Tibial artery (tissue), 4 donors: ENCODE measurements at places on chromosomes 1 and 21.

- no peak for DNase-seq
These were observed 424.1 kb downstream of the CAMTA1 start for GRCh38 chr1:7209336-7209735.

DNA sequence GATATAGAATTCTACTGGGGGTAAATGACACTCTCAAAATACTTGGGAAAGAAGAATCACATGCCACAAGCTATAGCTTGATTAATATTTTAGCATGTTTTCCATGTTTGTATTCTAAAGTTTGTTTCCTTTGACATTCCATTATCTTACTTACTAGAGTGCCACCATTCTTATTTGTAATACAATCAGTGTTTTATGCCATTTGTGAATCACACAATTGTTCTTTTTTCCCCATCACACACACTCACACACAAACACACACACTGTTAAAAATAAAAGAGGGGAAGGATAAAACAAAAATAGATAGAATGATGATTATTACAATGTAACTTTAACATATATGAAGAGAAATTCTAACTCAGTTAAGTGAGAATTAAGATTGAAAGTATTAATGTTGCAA lies 16.0 kb upstream of the TEKT2 start:
- DNase-seq = no peak

DNA sequence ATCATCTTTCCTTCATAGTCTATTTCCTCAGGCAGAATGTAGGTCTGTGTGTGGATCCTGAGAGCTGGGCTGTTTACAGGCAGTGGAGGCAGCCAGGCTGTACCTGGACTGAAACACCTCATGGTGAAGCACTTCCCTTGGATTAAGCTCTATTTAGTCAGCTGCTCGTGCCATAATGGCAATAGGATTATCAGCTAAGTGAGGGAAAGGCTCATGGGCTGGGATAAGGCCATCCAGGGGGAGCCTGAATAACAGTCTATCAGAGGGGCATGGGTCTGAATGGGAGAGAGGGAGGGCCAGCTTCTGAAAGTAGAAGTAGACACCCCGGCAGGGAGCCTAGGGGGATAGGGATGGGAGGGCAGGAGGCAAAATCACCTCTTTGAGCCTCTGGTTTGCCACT lies 8.3 kb downstream of the RNASEL start:
- no peak for DNase-seq

DNA sequence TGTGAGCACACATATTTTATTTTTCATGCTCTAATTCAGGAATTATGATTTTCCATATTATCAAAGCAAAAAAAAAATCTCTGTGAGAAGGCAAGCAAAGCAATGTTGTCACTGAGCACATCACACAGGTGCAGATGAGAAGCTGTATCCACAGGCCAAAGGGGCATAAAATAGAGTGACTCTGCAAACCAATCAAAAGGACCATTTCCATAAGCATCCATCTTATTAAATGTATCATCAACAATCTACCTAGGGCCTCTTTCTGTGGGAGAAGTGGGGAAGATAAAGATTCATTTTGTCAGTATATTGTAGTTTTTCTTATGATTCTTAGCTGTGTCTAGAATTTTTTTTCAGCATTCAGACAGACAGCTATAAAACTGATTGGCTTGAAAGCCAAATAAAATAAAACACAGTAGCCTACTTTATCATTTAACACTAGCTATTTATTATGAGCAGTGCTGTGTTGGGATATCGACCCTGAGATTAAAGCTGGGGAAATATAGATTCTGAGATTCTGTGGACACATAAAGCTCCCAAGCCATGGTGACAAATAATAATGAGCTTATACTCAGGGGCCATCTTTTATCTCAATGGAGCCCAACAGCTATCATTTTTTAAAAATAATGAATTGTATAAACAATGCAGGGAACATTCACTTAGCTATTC lies 90.3 kb downstream of the LPAR3 start:
- DNase-seq = no peak

DNA sequence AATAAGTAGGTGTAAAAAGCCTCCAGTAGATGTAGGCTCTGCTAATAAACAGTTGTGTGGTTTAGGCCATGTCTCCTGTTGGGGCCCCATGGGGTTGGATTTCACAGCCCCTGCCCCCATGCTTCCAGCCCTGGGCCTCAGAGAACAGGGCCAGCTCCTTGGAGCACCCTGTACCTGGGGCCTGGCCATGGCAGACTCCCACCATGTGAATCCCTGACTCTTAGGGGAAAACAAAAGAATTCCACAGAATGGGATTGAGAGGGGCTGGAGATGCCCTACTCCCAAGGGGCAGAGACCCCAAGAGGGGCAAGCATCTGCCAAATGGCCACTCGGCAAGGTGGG lies 11.5 kb downstream of the LRP8 start:
- no peak for DNase-seq

DNA sequence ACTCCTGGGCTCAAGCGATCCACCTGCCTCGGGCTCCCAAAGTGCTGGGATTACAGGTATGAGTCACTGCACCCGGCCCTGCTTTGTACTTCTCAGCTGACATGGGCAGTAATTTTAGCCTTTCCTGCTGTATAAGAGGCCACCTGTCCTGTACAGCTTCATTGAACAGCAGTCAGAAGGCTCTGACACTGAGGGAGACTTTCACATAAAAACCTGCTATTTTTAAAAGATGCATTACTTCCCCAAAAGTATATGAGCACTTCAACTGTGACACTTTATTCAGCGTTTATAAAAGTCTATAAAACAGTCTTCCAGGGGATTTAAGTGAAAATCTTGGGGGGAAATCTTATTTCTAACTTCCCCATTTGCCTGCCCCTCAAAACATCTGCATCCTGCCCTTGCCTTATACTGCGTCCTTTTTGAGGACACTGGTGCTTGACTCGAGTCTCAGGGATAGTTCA lies 17.6 kb downstream of the RNU5D-1 start:
- DNase-seq = no peak

GRCh38 chr1:199657449-199657848 lies 370.1 kb upstream of the NR5A2 start:
- no peak for DNase-seq

DNA sequence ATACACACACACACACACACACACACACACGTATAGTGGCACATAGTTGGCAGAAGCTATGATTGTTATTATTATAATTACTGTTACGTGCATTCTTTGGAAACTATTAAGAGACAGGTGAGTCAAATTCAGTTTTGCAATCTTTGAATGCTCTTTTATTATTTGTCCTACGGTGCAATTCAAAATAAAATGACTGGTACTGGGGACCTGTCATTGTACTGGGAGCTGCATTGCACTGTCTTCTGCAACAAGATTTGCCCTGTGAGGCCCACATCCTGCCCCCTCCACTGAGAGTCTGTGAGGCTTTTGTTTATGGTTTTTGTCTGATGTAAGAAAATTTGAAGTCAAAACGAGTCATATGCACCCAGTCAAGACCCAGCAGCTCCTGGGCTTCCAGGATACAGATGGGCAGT lies 1.9 kb downstream of the LY9 start:
- DNase-seq = no peak

- DNase-seq = no peak
These were observed 174.7 kb upstream of the SGIP1 start for GRCh38 chr1:66359269-66359668.

GRCh38 chr1:198278943-198279342 lies 122.1 kb downstream of the NEK7 start:
- DNase-seq = no peak
